ENCODE measurements at places on chromosomes 13 and 19. TPM values are rescaled to one million over a fixed set of nuclear protein-coding genes. Genes with fewer than 3 reads are reported as not detected.

Gene FCER2
- not detected for total RNA-seq

Gene COG6
- 19.0 TPM for total RNA-seq

Gene AZU1
- total RNA-seq: not detected

Gene ZNF181
- 9.1 TPM for total RNA-seq

Data from pulmonary artery endothelial cell (primary cell).